Neuronal stem cell (in vitro differentiated cells): ENCODE measurements at places on chromosomes 6 and 20.

DNA sequence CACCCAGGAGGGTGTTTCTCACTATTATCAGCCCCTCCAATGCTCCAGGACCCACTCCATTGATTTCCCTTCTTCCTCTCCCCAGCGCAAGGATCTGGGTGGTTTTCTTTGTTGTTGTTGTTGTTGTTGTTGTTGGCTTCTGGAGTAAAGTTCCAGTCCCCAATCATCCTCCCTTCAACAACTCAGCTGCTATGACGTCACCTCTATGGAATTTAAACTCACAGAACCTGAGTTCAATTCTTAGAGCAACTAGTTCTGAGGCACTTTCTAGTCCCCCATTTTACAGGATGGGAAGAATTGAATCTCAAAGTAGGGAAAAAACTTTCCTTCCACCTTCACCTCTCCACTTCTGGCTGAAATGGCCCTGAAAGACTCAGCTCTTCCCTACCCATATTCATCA is 9.7 kb upstream of the WFDC8 start:
- DNase-seq: no peak

GRCh38 chr20:3798373-3798768 is 2.3 kb downstream of the CDC25B start:
- DNase-seq: no peak

GRCh38 chr6:49257549-49257948 is 205.5 kb downstream of the MMUT start:
- no peak for DNase-seq

- DNase-seq: no peak
Observed at GRCh38 chr6:26198722-26199056, 111.5 kb downstream of the HFE start.

- peak; percentile 95 for DNase-seq
Observed at GRCh38 chr6:110873981-110874879, at the start of gene AMD1. AMD1 (plus strand) TSS chr6:110874785; CDS start chr6:110875106, 321 bp downstream.

DNA sequence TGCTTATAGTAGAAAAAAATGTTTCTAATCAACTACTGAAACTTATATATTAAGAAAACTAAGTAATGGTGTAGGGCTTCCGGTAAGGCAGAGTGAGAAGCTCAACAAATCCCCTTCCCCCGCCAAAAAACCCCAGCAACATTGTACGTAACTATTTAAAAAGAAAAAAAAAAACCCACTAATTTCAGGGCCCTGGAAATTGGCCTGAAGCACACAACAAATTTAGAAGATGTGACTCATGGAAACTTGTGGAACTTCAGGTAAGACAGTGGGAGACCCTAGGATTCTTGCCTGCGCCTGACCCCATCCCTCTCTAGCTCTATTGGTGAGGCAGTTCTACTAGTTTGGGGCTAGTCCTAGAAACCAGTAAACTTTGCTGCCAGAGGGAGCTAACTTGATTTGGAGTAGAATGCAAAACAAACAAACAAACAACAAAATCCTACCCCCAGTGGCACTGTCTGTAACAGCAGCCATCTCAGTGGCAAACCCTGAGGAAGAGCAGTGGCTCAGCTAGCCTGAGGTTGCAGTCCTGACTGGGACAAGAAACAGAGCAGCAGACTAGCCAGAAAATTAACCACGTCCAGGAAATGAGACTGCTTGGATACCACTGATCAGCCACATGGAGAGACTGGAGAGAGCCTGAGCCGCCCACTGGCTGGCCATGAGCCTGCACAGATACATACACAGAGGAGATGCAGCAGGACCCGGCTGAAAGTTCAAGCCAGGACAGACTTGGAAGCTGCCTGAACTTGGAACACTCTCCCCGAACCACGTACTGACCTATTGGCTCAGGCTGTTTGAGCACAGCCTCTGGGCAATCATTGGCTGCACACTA is 135.1 kb downstream of the TBXT start:
- DNase-seq: no peak

DNA sequence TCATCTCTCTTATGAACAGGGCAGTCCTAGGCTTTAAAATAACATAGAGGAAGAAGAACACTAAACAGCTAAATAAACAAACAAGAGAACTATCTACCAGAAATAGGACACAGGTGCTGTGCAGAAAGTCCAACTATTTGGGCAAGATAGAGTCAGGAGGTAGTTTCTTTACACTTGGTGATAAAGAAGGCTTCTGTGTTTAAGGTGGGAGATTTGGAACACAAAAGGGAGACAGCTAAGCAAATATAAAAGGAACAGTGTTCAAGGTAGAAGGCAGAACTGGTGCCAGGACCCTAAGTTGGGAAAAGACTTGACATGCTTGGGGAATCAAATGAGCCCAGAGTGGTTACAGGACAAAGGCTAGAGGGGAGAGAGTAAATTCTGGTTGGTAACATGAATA is 110.5 kb downstream of the MANEA start:
- DNase-seq: no peak

- no peak for DNase-seq
Observed at GRCh38 chr6:108353853-108354252, 59.0 kb downstream of the AFG1L start.

- DNase-seq: no peak
Observed at GRCh38 chr6:158057213-158057987, 75.7 kb downstream of the SYNJ2 start.

- DNase-seq: no peak
Observed at GRCh38 chr20:47191074-47191673, 165.3 kb downstream of the ZMYND8 start.

DNA sequence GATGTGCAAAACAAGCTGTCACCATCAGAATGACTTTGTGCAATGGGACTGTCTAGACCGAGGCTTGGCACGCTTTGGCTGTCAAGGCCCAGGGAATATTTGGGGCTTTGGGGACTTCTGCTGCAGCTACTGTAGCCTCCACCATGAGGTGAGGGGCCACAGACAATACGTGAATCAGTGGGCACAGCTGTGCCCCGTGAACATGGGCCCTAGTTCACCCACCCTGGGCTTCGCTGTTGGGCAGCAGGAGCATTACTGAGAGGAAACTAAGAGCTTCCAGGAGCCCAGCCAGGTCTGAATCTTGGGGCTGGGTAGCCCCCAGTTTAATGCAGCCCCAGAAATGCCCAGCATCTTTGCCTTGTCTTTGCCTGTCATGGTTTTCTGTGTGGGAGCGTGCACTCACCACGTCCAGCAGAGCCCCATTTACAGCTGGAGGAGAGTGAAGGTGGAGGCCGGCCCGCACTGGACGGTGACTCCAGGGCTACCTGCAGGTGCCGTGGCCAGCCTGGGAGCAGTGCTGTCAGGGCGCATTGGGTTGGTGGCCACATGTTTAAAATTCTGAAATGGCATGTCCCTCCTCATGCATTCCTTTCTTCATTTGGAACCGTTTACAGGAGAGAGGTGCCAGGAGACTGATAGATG is 34.7 kb downstream of the DUSP22 start:
- DNase-seq: no peak

- no peak for DNase-seq
Observed at GRCh38 chr6:147579667-147580066, 71.2 kb downstream of the SAMD5 start.

GRCh38 chr6:108168501-108169463 is 3.0 kb downstream of the NR2E1 start:
- peak; percentile 58 for DNase-seq

DNA sequence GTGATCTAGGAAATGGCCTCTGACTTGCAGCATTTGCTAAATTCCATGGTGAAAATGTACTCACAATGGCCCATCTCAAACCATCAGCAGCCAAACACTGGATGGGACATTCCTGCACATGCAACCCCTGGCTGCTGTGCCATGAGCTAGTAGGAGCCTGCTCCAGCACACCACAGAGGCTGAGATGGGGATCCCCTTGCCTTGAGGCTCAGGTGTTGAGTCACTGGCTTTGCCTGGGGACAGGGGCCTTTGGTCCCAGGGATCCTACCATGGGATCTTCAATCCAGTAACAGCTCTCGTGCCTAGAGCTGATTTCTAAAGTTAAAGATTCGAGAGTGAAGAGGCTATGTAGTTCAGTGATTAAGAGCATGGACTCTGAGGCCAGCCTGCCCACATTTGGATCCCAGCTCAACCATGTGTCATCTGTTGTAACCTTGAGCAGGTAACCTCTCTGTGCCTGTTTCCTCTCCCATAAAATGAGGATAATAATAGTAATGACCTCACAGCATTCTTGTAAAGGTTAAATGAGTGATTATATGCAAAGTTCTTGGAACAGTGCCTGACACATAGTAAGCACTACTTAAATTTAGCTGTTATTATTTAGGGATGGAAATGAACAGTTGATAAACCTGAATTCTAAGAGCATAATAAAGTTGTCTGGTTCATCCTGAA is 16.4 kb downstream of the FOXQ1 start:
- no peak for DNase-seq

GRCh38 chr20:32285082-32285620 is 7.7 kb downstream of the KIF3B start:
- no peak for DNase-seq

DNA sequence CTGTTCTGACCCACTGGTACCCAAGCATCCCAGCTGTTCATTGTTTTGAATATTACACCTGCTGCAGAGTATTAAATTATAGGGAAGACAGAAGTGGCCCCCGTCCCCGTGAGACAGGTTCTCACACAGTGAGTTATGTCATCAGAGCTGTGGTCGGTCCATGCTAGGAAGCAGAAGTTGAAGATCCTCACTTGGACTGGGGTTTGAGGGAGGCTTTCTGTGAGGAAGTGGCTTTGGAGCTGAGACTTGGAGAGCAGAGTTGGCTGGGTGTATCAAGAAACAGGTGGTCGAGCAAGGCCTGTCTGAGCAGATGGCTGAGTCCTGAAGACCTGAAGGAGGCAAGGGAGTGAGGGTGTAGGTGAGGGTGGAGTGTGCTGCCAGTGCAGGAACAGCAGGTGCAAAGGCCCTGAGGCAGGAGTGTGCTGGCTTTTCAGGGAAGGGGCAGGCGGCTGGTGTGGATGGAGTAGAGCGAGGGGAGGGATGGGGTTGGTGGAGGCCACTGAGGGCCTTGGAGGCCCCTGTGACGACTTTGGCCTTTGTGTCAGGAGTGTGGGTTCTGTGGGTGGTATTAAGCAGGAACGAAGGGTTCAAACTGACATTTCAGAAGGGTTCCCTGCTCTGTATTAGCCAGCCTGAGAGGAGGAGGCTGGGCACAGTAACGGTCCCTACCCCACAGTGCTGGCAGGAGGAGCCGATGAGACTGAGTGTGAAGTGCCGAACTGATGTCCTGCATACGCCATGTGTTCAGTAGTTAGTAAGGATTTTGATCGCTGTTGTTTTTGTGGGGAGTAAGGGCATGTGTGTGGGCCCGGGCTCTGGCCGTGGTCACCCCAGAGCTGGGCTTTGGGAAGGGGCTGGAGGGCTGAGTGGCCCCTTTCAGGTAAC is 11.8 kb downstream of the SRC start:
- DNase-seq: no peak

GRCh38 chr6:18262702-18263417 is 1.5 kb downstream of the DEK start:
- no peak for DNase-seq

DNA sequence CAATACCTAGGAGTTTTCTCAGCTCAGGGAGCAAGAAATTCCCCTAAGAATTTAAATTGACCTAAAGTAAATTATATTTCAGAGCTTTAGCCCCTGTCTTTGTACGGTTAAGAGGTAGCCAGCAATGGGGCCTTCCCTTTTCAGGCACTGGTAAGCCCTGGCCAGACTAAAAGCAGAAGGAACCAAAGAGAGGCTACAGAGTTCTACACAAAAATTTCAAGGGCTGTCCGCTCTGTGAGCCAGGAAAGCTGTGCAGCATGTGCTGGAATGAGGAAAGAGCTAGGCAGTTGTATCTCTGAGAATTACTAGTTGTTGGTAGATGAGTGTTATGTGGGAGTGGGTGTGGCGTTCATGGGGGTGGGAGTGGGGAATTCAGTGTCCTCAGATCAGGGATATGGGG is 96.3 kb upstream of the MAFB start:
- DNase-seq: no peak

GRCh38 chr6:43247114-43247999 is 4.1 kb downstream of the TTBK1 start:
- DNase-seq: peak; percentile 85

DNA sequence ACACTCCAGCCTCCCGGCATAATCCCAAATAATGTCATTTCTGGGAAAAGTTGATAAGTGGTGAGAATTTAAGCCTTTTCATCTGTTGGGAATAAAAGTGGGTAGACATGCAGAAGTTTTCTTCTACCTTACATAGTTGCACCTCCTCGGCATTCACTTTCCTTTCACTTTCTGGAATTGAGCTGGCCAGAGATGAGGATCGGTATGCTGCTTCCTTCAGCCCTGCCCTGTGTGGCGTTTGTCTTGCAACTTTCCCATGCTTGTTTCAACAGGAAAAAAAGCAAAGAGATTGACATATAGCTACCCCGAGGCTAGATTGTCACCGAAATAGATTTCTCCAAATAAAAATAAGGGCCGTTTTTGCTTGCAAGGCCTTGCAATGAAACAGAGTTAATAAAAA is 65.8 kb upstream of the JAG1 start:
- DNase-seq: no peak

DNA sequence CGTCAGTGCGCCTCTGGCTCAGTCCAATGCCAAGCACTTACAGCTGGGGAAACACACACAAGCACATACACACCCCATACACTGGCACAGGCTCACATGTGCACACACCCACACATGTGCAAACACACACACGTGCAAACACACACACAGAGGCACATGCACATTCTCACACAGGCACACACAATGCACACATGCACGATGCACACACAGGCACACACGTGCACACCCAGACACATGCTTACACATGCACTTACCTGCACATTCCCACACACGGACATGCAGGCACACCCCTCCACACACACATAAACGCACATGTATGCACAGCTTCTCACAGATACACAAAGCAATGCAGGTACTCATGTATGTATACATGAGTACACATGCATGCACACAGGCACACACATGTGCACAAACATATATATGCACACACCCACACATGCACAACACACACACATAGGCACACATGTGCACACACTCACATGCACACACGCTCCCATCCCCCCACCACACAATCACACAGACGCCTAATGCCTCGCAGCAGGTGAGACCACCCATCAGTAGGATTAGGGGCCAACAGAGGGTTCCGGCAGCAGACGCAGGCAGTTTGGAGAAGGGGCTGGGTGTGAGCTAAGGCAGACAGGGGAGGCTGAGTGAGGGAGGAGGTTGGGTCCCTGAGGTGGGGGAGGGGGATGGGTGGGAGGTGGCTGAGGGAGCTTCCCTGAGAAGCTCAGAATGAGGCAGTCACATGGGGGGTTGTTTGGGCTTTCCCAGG is 71.2 kb upstream of the SLCO4A1 start:
- no peak for DNase-seq

- no peak for DNase-seq
Observed at GRCh38 chr6:111173341-111173740, 86.0 kb downstream of the SLC16A10 start.

GRCh38 chr6:146154197-146154596 is 125.3 kb downstream of the GRM1 start:
- peak; percentile 9 for DNase-seq

DNA sequence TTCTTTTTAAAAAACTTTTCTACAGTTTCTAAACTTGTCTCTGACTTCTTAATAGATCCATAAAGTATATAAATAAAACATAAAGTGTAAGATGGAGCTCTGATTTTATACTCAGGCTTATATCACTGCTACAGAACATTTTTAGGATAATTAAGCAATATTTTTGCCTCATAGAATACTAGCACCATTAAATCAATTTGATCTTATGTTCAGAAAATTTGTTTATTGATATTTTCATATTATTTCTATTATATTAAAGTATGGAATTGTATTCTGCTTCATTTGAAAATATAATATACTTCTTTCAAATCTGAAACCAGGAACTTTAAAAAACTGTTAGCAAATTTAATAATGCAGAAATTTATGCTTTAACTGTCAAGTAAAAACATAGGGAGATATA is 106.5 kb downstream of the MAN1A1 start:
- no peak for DNase-seq
